ENCODE measurements at places on chromosomes 2 and 18. TPM values are rescaled to one million over a fixed set of nuclear protein-coding genes. Genes with fewer than 3 reads are reported as not detected.

DNA sequence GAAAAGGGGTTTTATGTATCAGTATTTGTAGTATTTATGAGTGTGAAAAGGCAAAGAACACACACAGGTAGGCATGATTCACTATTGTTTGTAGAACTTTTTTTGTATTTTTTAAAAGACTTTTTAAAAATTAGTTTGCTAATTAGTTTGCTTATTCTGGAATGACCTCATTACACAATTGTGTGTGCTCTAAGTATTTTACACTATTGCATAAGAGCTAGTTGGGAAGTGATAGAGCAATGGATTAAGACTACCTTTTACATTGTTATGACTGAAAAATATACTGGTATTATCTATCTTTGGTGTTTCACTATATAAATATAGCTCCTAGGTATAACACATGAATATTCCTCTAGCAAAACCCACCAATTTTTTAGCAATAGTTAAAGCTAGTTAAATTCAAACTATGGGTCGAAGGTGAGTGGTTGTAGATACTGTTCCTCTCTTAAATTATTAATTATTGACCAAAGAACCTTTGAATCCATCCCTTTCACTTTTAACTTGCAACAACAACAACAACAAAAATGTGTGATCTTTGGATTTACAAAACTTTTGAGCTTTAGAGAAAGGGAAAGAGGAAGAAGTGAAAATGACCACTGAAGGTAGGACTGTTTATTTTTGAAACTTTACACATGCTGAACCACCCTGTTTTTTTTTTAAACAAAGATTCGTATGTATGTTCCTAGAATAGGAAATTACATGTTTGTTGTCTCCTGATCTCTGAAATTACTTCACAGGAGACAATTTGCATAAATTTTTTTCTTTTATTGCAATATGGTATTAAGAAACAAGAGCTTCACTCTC lies 18.7 kb downstream of the ITPRID2 start:
- DNase-seq, result no peak

DNA sequence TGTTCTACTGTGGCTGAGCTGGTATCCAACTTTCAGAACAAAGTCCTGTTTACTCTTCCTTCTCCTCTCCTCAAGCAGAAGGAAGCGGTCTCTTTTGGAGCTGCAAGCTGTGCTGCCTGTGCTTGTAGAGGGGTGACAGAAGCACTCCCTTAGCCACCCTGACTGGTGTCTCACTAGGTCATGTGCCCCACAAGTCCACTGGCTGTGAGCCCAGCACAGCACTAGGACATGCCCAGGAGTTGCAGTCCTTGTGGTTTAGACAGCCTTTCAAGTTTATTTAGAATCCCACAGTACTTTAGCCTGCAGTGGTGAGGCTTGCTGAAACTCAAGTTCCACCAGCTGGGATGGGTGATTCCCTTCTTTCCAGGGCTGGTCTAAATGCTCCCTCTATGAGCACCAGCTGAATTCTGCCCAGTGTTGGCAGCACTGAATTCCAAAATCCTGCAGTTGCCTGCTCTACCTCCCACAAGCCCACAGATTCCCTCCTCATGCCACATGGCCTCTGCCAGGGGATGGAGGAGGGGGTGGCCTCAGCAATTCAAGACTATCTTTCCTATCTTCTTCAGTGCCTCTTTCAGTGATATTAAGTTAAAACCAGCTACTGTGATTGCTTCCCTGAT lies 61.2 kb downstream of the CCDC85A start:
- DNase-seq, result peak; percentile 3

GRCh38 chr18:8756571-8756970 lies 51.2 kb downstream of the MTCL1 start:
- DNase-seq, result no peak

DNA sequence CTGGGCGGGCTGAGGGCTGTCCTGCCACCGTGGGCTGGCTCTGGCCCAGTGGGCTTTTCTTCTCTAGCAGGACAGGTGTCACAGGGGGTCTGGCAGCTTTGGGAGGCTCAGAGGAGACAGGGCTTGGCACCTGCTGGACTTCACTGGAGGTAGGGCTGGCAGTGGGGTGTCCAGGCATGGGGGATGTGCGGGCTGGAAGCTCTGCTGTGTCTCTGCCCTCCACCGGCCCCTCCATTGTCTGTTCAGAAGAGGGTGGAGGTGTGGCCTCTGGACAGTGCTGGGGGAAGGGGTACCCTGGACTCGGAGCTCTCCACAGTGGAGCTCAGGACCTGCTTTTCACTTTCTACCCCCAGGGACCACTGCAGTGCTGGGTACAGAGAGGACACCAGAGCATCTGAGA lies 9.2 kb downstream of the PTPRN start:
- DNase-seq, result no peak

DNA sequence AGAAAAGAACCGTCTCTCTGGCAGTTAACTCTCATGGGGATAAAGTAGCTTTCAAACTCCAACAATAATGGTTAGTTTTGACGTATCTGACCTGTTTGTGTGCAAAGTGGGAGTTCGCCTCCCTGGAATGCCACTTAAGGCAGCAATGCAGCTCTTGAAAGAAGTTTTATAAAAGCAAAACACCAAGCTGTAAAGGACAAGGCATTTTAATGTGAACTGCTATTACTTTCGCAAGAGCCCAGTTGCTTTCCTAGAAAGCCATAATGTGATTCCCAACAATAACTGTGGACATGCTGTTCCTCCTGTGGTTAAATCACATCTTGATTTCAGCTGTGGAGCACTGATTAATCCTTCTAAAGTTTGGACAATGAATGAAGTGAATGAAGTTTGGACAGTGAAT lies 303.7 kb downstream of the PTPRM start:
- peak; percentile 89 for DNase-seq

Gene DUSP2
- 0.17 TPM for total RNA-seq

DNA sequence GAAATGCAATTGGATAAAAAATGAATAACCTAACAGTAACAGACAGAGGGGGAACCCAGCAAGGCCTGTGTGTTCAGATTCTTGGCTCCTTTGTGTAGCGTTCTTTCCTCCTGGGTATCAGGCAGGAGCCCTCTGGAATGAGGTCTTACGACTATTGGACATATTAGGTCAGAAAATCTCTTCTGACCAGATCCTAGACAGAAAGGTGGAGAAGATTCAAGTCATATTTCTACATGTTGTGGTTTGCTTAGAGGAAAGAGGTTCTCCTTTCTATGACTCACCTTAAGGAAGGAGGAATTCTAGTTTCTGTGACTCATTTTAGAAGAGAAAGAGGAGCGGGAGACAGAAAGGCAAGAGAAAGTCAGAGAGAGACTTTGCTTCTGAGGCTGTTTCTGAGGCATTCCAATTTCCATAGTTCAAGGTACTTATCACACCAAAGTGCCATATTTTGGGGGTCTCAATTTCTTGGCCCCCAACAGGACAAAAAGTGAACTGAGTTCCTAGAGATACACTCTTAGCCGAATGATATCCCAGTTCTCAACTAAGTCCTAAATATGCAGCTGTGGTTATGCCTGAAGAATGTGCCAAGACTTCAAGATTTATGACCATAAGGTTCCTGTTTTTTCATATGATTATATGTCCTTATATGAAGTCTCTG lies 618.6 kb downstream of the ZEB2 start:
- peak; percentile 96 for DNase-seq

DNA sequence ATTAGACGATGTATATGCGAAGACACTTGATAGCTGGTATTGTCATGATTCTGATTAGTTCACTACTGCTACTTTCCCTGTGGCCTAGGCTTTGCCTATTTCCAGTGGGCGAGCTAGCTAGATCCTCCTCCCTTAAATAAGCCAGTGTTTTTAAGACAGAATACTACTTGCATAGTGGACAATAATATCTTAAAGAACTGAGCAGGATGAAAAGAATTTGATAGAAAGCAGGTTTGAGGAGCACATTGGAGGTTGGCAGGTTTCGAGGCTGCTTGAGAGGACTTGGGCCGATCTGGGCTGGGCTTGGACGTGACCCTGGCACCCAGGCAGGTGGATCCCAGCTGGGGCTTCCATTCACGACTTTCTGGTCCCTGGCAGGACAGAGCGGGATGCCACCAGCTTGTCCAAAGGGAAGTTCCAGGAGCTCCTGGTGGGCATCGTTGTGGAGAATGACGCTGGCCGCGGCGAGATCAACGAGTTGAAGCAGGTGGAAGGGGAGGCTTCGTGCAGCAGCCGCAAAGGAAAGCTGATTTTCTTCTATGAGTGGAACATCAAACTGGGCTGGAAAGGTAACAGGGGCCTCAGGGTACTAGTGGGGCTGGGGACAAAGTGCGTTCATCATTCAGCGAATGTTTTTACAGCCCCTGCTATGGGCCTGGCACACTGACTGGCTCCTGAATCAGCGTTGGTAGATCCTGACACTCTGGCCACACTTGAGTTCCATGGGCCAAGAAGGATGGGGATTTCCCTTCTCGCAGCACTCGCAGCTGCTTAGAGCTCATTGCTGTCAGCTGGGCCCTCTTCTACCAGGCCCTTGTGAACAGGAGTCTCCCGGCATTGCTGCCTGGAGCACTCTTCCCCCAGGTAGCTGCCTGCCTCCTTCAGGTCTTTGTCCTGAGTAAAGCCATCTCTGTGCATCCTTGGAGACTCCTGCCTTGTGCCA lies 16.9 kb downstream of the C2orf74 start:
- DNase-seq, result peak; percentile 23

DNA sequence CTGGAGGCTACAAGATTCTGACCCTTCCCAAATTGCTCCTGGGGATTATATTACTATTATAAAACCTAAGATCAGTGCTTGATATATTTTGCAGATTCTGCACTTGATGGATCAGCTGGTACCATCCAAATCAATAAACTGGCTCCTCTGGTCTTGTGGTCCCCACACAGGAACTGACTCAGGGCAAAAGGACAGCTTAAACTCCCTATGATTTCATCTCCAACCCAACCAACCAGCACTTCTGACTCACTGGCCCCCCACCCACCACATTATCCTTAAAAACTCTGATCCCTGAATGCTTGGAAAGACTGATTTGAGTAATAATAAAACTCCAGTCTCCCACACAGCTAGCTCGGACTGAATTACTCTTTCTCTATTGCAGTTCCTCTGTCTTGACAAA lies 82.1 kb downstream of the TMEM163 start:
- DNase-seq, result peak; percentile 24

Gene UGT1A5
- total RNA-seq, result 0.35 TPM

DNA sequence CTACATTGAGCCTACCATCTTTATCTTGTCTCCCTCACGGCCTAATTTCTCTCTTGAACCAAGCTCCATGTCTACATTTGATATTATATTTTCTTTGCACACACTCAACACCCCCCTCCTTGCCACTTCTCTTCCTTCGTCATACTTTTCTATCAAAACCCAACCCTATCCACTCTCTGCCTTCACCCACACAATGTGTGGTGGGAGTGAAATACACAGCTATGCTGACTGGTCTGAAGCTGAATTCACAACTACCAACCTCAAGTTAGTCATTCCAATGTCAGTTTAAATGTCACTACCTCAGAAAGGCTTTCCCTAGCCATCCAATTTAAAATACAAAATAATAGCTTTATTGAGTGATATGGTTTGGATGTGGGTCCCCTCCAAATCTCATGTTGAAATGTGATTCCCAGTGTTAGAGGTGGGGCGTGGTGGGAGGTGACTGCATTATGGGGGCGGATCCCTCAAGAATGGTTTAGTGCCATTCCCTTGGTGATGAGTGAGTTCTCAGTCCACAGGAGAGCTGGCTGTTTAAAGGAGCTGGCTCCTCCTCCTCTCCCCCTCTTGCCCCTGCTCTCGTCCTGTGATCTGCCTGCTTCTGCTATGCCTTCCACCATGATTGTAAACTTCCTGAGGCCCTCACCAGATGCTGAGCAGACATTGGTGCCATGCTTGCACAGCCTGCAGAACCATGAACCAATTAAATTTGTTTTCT lies 112.1 kb downstream of the DTNB start:
- no peak for DNase-seq

- DNase-seq, result no peak
Observed at GRCh38 chr18:30684825-30685481, 357.6 kb downstream of the DSC3 start.

Gene PHOSPHO2
- total RNA-seq, result 4.2 TPM

- no peak for DNase-seq
Observed at GRCh38 chr2:111138839-111139238, 18.1 kb downstream of the BCL2L11 start.

DNA sequence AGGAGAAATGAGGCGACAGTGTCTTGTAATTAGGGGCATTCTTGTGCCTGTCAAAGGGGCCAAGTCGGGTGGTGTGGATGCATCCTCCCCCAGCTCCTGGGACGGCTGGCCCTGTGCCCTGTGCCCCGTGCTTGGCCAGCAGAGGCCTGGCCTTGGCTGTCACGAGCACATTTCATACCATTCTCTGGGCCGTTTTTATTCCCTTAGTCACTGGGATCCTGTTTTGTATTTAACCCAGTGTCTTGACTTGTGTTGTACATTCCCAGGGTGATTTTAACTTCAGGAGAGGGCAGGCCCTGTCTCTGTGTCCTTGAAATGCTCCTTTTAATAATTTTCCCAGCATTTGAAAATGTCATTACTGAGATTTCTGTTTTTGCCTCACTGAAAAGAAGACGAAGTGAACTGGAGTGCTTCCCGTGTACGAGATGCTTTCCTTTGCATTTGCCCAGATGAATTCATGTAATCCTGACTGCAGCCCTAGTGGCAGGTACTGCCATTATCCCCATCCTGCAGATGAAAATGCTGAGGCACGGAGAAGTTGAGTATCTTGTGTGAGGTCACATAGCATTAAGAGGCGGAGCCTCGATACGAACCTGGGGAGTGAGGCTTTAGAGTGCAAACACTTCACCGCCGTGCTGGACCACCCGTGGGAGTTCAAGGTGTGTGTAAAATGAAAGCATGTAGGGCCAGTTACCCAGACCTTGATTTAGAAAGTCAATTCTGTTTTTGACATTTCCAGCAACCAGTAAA lies 57.0 kb downstream of the SH3RF3 start:
- DNase-seq, result peak; percentile 71

DNA sequence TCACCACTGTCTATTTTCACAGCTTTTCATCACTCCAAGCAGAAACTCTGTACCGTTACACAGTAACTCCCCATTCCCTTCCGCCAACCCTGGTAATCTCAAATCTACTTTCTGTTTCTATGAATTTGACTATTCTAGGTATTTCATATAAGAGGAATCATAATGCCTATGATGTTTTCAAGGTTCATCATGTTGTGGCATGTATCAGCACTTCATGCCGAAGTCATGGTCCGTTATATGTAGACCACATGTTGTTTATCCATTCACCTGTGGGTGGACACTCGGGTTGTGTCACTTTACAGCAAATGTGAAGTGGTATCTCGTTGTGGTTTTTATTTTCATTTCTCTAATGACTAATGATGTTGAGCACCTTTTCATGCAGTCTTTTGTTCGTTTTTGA lies 21.6 kb downstream of the CPSF3 start:
- no peak for DNase-seq

DNA sequence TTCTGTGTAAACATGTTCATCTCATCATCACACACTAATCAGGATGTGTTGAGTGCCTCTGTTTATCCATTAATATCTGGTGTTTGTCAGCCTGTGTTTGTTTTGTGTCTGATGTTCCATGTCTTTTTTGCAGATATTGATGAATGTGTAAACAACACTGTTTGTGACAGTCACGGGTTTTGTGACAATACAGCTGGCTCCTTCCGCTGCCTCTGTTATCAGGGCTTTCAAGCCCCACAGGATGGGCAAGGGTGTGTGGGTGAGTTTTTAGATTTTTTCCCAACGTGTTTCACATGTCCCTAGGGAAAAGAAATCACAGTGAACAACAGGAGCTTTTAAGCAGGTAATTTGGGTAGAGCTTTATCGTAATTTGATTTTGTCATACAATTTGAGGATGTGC lies 133.7 kb upstream of the RASGRP3 start:
- no peak for DNase-seq

Gene TUBA4B
- total RNA-seq, result 0.25 TPM

Gene DAW1
- total RNA-seq, result 1.5 TPM
